Left renal pelvis (tissue), 4 donors: ENCODE measurements at places on chromosomes 6 and 20.

- DNase-seq, result no peak
These were observed 44.6 kb upstream of the AGPAT4 start for GRCh38 chr6:161318456-161318855.

- no peak for DNase-seq
These were observed 128.1 kb upstream of the DOK5 start for GRCh38 chr20:54347166-54347833.

DNA sequence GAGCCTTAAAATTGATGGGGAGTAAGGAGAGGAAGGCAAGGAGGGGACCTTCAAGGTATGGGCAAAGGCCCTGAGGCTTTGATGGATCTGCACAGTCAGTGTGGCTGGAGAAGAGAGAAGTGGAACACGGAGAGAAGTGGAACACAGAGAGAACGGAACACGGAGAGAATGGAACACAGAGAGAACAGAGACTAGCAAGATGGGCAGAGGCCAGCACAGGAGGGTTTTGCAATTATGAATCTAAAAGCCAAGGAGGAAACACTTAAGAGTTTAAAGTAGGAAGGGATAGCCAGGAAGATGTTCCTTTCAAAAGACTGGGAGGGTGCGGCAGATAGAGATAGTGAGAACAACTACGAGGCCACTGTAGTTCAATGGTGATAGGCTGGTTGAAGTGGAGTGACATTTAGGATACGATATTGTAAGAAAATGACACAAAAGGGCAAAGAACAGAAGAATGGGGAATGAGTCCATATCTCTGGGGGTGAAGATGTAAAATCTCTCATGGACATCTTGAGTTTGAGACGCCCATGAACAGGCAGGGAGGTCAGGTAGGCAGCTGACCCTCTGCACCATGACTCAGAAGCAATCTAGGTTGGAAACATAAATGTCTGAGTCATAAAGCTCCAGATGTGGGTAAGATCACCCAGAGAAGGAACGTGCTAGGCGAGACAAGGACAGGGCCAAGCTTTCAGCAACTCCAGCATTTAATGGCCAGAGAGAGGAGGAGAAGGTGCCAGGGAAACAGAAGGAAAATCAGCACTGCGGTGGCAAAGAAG lies 25.4 kb downstream of the ZMYND8 start:
- no peak for DNase-seq

GRCh38 chr6:20620043-20620442 lies 85.8 kb downstream of the CDKAL1 start:
- DNase-seq, result no peak

DNA sequence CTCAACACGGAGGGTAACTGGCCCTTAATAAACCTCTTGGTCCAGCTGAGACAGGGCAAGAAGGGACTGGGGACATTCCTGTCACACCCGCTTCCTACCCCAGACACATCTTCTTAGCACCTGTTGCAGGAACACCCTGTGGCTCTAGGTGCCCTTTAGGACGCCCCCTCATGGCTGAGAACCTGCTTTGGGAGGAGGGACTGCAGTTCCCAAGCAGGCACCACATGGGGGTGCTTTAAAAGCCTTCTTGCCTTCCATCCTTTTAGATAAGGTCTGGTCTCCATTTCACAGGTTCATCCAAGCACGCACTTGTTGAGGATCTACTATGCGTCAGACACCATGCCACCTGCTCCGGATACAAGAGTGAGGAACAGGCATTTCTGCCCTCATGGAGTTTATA lies 26.6 kb downstream of the NSFL1C start:
- no peak for DNase-seq

DNA sequence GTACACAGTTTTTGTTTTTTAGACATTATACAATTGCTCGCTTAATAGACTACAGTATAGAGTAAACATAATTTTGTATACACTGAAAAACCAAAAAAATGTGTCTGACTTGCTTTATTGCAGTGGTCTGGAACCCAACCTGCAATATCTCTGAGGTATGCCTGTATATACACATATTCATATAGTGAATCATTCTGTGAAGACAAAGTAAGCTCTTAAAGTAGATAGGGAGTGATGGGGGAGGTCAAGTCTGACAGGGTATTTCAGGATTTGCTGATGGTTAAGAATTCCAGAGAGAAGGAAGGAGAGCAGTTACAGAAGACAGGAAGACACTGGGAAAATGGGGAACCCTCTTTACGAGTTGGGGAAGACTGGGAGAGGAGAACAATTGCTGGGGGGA lies 417.9 kb downstream of the CD109 start:
- no peak for DNase-seq

GRCh38 chr6:13848522-13849150 lies 34.3 kb upstream of the MCUR1 start:
- no peak for DNase-seq
